Heart right ventricle (tissue), 16 donors: ENCODE measurements at places on chromosomes 5 and 9. TPM values are rescaled to one million over a fixed set of nuclear protein-coding genes. Genes with fewer than 3 reads are reported as not detected.

Gene SKP2
- 2.1 TPM for polyA plus RNA-seq

Gene SH2D3C
- polyA plus RNA-seq, result 30.1 TPM

Gene PTGR1
- polyA plus RNA-seq, result 10.4 TPM

Gene CEL
- polyA plus RNA-seq, result 1.5 TPM

Gene CCL28
- 0.59 TPM for polyA plus RNA-seq

Gene ANKRD18A
- 1.9 TPM for polyA plus RNA-seq

Gene TTC33
- 7.2 TPM for polyA plus RNA-seq

Gene CCDC183
- 9.2 TPM for polyA plus RNA-seq

Gene EQTN
- not detected for polyA plus RNA-seq

Gene C9orf85
- 5.7 TPM for polyA plus RNA-seq

Gene LPAR1
- polyA plus RNA-seq, result 9.6 TPM

Gene PCDHB3
- polyA plus RNA-seq, result 0.29 TPM

Gene OR13C9
- polyA plus RNA-seq, result not detected

Gene MTMR12
- 5.6 TPM for polyA plus RNA-seq

Gene C5orf52
- not detected for polyA plus RNA-seq

Gene TSPAN17
- polyA plus RNA-seq, result 27.6 TPM

Gene PIP5K1B
- polyA plus RNA-seq, result 23.3 TPM

Gene DBH
- not detected for polyA plus RNA-seq

Gene SIL1
- 74.3 TPM for polyA plus RNA-seq

Gene NXNL2
- 0.09 TPM for polyA plus RNA-seq

Gene PIGO
- 10.7 TPM for polyA plus RNA-seq

Gene MYOT
- 6.4 TPM for polyA plus RNA-seq

Gene IL4
- not detected for polyA plus RNA-seq

Gene CENPK
- polyA plus RNA-seq, result 0.58 TPM

Gene IFNA2
- not detected for polyA plus RNA-seq

Gene KCTD16
- not detected for polyA plus RNA-seq

Gene BARX1
- 0.06 TPM for polyA plus RNA-seq

Gene CD180
- 0.15 TPM for polyA plus RNA-seq

Gene SPINK6
- polyA plus RNA-seq, result not detected

Gene LECT2
- not detected for polyA plus RNA-seq

Gene DMRT3
- not detected for polyA plus RNA-seq

Gene NRARP
- 5.4 TPM for polyA plus RNA-seq

Gene SLC27A4
- polyA plus RNA-seq, result 37.2 TPM

Gene TRMT10B
- 5.9 TPM for polyA plus RNA-seq

Gene GRIN3A
- polyA plus RNA-seq, result 0.06 TPM

Gene IFNA14
- not detected for polyA plus RNA-seq

Gene CAAP1
- 4.6 TPM for polyA plus RNA-seq

Gene HABP4
- 21.2 TPM for polyA plus RNA-seq

Gene NTRK2
- 2.3 TPM for polyA plus RNA-seq

Gene PCDHGB1
- polyA plus RNA-seq, result 0.19 TPM

Gene SMARCA2
- polyA plus RNA-seq, result 26.5 TPM

Gene SCGB3A2
- not detected for polyA plus RNA-seq

Gene WDR31
- polyA plus RNA-seq, result 3.4 TPM

Gene MAP1B
- polyA plus RNA-seq, result 36.9 TPM

Gene FGD3
- 2.3 TPM for polyA plus RNA-seq

Gene PCDHA11
- not detected for polyA plus RNA-seq

Gene PLAC8L1
- polyA plus RNA-seq, result 0.16 TPM

Gene HRH2
- 12.2 TPM for polyA plus RNA-seq

Gene CDKN2B
- polyA plus RNA-seq, result 1.4 TPM

Gene SPOCK1
- 13.7 TPM for polyA plus RNA-seq

Gene SLC9A3
- 0.59 TPM for polyA plus RNA-seq
